Daoy (cell line): ENCODE measurements at places on chromosomes 3 and 15. TPM values are rescaled to one million over a fixed set of nuclear protein-coding genes. Genes with fewer than 3 reads are reported as not detected.

CYP1A1 gene
- 0.92 and 3.8 TPM in 2 replicates for total RNA-seq

FETUB gene
- not detected in 2 replicates for total RNA-seq

BTBD1 gene
- 91.9 and 102 TPM in 2 replicates for total RNA-seq

HRG gene
- total RNA-seq, result not detected in 2 replicates

EPB42 gene
- not detected in 2 replicates for total RNA-seq

TRIM59 gene
- total RNA-seq, result 5.1 and 6.2 TPM in 2 replicates

SAMMSON gene
- not detected in 2 replicates for total RNA-seq

GRAMD2A gene
- total RNA-seq, result 0.77 TPM in 1 of 2 replicates, not detected in the other

DNA sequence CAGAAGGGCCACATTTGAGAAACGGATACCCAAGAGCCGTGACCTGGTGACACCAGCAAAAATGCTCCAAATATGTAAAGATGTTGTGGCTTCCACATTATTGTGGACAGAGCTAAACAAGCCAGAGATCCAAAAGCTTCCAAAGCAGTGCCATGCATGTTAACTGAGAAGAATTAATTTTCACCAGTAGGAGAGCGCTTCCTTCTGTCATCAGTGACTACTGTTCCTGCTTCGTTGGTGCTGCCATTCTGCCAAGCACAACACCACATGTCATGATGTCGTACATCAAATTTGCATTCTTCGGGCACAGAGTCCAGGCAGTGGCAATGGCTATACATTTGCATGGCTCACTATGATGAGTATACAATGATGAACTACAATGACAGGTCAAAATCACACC, 19.1 kb upstream of the CHST2 start:
- no peak for DNase-seq

- peak; percentile 32 for DNase-seq
Measured at GRCh38 chr15:91865950-91866349, 12.4 kb downstream of the SLCO3A1 start.

DNA sequence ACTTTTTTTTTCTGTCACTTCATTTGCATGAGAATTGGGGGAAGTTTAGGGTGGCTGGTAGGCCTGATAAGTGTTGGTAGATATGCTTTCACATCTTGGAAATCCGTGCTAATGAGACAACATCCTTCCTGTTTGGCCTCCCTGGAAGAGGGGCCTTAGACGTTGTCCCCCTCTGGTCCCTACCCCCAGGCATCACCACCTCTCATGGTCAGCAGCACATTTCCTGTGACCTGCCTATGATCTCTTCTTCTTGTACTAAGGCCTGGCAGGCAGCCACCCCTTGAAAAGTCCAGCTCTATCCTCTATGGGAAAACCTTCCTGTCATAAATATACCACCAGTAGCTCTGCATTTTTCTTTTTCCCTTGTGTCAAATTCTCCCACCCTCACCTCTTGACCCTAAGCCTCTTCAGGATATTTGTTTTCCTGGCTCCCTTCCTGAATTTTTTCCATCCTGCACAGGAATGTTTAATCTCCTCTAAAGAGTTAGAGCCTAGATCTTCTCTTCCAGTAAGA, 107.8 kb downstream of the SNRK start:
- DNase-seq, result no peak

- no peak for DNase-seq
Measured at GRCh38 chr3:107718547-107718946, 195.8 kb downstream of the BBX start.

GRCh38 chr3:94070341-94070911, 7.6 kb downstream of the NSUN3 start:
- DNase-seq, result no peak

DNA sequence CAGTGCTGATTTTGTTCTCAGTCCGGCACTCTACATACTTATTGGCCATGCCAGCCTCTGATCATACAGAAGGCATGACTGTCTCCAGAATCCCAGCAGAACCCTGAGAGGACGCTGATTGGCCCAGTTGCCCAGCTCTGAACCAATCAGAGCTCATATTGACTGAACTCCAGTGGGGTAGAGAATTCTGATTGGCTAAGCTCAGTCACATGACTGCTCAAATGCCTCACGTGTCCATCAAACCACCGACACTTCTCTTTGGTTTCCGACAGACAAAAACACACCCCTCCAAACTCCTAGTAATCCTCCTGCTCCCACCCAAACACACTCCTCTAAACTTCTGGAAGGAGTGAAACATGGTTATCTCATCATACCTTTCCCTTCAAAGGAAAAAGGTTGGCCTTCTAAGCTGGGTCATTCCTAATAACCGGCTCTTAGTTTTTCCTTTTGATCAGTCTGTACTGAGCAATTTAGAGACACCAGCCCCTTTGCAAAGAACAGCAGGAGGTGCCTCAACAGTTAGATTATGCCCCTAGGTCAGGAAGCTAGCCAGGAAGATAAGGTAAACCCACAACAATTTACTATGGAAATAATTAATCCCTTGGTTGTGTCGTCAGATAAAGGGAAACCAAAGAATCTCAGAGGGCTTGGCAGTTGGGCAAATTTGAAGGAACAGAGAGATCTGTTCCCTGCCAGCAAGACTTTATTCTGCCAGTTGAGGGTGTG, 187.8 kb downstream of the TLE3 start:
- DNase-seq, result no peak

- DNase-seq, result peak; percentile 67
Measured at GRCh38 chr15:74200871-74201419, 1.6 kb downstream of the STRA6 start.

DNA sequence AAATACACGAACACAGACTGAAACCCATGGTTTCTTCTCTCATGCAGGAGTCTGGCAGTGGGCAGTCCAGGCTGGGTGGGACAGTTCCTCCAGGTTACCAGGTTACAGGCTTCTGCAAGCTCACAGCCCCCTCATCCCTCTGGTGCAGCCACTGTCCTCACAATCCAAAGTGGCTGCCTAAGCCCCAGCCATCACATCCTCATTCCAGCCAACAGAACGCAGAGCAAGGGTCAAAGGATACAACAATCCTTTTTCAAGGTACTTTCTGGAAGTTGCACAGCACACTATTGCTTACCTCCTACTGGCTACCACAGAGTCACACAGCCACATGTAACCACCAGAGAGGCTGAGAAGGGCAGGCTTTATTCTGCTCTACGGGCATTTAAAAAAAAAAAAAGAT, 154.6 kb downstream of the NUP210 start:
- no peak for DNase-seq

DNA sequence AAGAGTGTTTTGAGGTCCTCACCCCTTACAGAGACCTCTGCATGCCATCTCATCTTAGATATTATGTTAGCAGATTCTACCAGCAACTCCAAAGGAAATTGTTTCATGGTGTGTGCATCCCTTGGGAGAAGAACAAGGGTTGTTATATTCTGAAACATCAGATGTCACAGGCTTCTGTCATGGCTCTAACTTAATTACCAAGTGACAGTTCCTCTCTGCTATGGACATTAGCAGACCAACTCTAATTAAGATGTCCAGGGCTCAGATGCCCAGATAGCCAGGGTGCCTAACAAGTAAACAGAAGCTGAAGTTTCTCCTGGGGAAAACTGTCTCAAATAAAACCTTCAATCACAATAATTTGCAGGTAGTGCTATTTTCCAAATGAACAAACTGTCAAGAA, 153.1 kb upstream of the BFSP2 start:
- DNase-seq, result no peak

DNA sequence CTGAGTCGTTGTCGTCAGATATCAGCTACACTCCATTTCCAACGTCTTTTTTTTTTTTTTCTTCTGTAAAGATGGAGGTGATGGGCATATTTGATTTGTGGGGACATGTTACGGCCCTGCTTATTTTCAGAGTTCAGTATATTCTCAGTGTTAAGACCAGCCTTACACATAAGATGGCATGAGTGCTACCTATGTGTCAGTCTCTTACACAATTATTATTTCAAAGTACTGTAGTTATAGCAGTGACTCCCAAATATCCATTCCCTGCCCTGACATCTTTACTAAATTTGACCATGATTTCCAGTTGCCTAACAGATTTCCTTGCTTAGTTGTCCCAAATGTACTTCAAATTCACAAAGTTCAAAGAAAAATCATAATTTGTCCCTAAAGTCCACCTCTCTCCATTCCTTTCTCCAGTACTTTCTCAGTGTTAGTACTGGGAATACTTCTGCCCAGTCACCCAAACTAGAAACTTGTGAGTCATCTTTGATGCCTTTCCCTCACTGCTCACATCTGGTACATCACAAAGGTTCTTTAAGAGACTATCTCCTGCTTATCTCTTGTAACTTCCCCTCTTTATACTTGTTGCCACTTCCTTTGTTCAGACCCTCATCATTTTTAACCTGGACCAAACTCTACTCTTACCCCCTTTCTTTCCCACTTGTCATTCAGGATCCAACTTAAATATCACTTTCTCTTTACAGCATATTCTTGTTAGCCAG, 67.0 kb downstream of the ZNF609 start:
- DNase-seq, result peak; percentile 35

GRCh38 chr3:178845420-178846118, 226.0 kb downstream of the ZMAT3 start:
- peak; percentile 76 for DNase-seq

DNA sequence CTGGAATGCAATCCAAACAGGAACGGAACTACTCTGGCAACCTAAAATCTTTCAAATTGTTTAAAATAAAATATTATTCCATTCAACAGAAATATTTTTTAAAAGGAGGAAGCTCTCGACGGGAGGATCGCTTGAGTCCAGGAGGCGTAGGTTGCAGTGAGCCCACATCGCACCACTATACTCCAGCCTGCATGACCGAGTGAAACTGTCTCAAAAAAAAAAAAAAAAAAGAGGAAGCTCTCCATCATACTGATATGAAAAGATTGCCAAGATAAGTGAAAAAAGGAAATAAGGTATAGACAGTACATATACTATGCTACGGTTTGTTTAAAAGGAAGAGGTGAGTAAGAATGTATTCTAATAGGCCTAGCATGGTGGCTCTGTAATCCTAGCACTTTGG, 3.6 kb downstream of the RAD18 start:
- DNase-seq, result no peak

- no peak for DNase-seq
Measured at GRCh38 chr3:141241616-141242376, 10.2 kb downstream of the PXYLP1 start.

- no peak for DNase-seq
Measured at GRCh38 chr15:34951993-34952392, 17.5 kb downstream of the AQR start.

DNA sequence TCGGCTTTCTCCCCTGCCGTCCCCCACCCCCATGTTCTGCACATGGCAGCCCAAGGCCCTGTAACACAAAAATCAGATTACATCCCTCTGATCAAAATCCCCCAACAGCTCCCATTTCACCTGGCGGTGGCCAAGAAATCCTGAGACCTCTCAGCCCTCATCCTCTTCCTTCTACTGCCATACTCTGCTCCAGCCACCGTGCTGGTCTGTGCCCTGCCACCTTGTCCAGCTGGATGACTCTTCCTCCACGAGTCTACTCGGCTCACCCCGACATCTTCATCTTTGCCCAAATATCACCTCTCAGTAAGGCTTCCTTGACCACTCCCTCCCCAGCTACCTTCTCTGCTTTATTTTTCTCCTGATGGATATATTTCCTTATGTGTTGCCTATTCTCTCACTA, 3.1 kb downstream of the CCDC51 start:
- DNase-seq, result no peak

GRCh38 chr3:10459954-10460754, 45.2 kb downstream of the ATP2B2 start:
- peak; percentile 82 for DNase-seq

GRCh38 chr3:159800434-159801155, 188.0 kb upstream of the IL12A start:
- no peak for DNase-seq

GRCh38 chr3:196007744-196008335, 74.0 kb downstream of the TFRC start:
- DNase-seq, result no peak

DNA sequence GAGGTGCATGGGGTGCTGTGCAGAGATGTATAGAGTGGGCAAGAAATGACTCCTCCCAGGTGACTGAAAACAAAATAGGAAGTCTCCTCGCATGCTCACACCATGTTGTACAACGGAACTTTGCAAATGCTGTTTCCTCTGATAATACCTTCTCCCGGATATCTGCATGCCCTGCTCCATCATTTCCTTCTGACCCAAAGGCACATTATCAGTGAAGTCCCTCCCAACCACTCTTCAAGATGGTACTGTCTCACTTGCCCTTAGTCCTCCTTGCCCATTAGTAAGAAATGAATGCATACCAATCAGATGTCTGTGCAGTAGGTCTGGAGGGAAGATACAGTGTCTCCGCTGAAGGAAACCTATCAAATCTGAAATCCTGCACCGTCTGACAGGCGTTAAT, 12.0 kb downstream of the TMED3 start:
- DNase-seq, result no peak

DNA sequence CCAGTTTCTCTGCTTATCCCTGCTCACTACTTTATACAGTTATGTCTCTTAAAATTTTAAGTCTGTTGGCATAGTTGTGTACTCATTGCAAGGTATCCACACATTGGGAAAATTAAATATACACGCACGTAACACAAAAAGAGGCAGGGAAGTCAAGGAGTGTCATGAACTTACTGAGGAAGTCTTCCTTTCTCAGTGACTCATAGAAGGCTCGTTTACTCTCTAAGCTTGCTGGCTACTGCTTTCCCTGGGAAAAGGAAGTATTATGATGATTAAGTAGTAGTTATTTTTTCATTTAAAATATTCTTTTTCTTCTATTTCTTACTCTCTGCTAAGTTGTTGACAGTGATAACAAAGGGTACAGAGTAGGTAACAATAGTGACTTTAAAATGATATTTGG, 287.3 kb downstream of the UBE2E2 start:
- DNase-seq, result peak; percentile 34

GRCh38 chr15:62933386-62933785, 109.2 kb upstream of the TPM1 start:
- DNase-seq, result no peak

DNA sequence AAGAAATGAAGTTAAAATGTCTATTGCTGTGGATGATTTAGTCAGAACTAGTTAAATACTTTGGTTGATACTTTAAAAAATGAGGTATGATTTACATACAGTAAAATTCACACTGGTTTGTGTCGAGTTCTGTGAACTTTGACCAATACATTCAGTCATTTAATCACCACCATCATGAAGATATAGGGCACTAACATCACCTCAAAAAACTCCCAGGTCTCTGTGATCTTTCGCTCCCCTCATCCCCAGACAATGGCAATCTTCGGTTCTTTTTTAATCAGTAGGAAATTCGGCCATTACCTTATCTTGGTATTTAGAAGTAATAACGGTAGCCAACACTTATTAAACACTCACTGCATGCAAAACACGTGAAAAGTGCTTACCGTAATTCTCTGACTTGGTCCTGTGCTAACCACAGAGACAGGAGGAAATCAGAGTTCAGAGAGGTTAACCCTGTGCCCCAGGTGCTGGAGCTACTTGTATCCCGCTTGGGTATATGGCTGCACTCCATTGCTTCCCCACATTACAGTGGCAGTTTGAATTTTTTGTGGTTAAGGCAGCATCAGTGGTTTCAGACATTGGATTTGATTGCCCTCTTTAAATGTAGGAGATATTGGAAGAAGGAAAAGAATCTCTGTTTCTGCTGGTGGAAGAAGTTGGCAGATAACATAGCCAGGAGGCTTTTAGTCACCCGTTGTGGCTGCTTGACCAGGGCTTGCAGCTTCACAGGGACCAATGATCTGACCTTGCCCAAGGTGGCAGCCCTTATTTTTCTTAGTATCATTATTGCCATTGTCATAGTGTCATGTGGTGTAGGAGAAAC, 4.2 kb downstream of the PLCL2 start:
- peak; percentile 19 for DNase-seq
